ENCODE measurements at places on chromosomes 4 and X.

DNA sequence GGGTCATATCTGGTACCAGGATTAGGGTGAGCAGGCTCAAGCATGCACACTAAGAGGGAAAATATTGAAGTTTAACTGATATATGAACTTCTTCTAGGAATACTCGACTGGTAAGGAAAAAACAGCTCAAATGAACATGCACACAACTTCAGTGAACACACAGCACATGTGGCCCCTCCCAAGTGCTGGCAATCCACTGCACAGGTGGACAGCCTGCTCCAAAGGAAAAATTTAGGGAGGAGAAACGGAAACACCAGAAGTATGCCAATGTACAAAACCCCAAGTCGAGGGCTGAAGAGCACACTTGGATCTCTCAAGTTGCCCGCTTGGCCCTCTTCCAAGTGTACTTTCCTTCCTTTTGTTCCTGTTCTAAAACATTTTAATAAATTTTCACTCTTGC, 205.0 kb upstream of the FAM47C start:
- DNase-seq, result no peak

DNA sequence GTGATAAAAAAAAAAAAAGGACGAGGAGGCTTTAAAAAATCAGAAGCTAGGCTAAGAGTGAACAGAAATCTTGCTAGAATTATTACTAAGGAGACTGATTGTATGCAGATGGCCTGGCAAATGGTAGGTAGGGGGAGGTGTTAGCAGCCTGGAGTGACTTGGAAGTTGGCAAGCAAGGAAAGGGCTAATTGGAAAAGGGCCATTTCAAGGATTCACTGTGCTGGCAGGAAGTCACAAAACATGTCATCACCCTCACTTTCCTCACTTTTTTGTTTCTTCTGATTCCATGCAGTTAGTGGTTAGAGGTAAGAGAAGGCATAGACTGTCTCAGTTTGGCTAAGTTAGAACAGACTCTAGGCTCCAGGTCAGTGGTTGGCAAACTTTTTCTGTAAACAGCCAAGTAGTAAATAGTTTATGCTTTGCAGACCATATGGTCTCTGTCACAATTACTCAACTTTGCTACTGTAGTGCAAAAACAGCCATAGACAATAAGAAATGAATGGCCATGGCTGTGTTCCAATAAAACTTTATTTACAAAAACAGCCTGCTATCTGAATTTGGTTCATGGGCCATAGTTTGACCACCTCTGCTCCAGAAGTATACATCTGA, 646.5 kb upstream of the ACTRT1 start:
- no peak for DNase-seq

- DNase-seq, result no peak
Observed at GRCh38 chr4:38957893-38958292, 74.3 kb downstream of the TMEM156 start.

GRCh38 chr4:139641218-139641617, 24.4 kb upstream of the MGST2 start:
- no peak for DNase-seq

DNA sequence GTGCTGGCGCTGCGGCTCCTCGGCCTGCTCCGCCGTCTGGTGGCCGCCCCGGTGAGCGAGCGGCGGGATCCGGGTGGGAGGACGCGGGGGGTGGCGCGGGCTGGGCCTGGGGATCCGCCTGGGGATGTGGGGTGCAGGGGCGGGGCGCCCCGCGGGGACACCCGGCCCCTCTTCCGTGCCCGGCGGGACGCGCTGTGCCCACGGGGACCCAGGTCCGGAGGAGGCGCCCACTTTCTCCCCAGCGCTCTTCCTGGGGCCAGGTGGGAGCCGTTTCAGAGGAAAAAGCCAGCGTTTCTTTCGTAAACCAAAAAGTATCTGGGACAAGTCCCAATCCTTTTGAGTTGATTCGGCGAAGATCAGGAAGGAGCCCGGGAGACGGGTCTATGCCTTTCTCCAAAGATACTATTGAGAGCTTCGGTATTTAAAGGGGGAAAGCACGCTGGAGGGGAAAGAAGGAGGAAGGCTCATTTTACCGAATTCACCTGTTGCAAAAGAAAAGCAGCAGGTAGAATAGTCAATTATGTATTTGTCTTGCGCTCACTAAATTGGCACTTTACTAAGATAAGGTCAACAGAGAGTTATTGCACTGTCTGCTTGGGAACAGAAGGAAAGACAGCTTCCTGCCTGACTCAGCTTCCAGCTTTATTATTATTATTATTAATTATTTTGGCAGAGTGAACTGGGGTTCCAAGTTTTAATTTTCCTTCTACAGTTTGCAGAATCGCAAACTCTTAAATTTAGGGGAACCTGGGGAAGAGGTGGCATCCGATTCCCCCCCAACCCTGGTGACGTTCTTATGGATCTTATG, 81.5 kb upstream of the CD99 start:
- DNase-seq, result no peak

DNA sequence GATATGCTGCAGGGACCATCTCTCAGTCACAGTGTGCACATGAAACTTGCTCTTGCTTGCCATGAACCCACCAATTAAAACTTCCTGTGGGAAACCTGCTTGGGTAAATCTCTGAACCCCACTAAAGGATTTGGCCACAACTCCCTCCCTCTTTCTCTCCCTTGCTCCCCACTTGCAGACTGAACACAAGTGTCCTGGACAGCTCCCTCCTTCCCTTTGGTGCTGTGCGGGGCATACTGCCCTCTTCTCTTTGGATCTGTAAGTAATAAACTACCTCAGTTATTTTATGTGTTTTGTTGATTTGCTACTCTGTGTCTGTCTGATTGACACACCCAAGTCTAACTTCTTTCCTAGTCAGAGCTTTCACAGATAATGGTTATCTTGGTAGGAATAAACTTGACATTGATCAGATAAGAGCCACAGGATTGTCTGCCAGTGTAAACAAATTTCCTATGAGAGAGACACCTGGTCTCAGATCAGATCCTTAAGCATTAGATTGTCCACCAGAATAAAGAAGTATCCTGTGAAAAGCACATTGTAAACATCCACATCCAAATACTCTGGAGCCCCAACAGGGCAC, 41.8 kb downstream of the SULT1E1 start:
- DNase-seq, result no peak

- no peak for DNase-seq
Observed at GRCh38 chrX:981791-982626, 230.4 kb downstream of the CRLF2 start.

- no peak for DNase-seq
Observed at GRCh38 chr4:159195361-159195769, 92.5 kb downstream of the RAPGEF2 start.

GRCh38 chr4:6826781-6827508, 44.4 kb downstream of the KIAA0232 start:
- DNase-seq, result no peak

DNA sequence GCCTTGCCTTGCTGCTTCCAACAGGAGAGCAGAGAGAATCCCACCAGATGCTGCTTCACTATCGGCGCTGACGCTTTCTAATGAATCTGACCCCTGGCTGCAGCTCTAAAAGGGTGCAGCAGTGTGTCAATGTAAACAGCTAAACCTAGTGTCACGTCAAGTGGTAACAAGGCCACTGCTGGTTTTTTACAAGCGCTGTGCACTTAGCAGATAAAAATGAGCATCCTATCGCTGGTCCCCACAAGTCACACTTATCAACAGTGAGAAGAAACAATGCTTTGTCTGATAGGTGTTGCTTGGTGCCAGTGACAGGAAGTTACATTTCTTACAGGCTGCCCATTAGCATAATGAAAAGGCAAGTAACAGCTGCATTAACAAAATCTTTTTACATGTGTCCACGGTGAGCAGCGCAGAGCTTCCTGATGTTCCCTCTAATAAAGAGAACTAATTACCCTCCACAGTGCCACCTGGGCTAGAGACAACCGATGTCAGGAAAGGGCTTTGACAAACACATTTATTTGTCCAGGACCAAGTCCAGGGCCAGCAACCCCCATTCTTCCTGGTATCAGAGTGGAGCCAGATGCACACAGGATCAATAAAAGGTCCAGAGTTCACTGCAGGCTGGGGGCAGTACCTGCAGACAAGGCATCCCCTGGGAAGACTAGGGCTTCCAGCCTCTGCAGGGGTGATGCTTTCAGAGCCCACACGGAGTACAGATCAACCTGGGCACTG, 176.0 kb downstream of the MGST2 start:
- DNase-seq, result no peak

DNA sequence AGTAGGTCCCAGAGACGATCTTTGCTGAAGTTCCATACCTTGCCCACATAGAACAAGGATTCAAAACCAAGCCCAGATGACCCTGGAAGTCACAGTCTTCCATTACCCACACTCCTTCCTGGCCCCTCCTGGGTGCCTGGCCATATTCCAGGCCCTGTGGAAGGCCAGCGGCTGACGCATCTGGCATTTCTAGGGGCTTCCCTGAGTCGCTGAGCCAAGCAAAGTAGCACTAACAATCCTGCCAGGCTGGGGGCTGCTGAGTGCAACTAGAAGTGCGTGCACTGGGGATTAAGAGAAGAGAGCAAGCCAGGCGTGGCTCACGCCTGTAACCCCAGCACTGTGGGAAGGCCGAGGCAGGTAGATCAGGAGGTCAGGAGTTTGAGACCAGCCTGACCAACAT, 175.2 kb upstream of the CPEB2 start:
- no peak for DNase-seq

DNA sequence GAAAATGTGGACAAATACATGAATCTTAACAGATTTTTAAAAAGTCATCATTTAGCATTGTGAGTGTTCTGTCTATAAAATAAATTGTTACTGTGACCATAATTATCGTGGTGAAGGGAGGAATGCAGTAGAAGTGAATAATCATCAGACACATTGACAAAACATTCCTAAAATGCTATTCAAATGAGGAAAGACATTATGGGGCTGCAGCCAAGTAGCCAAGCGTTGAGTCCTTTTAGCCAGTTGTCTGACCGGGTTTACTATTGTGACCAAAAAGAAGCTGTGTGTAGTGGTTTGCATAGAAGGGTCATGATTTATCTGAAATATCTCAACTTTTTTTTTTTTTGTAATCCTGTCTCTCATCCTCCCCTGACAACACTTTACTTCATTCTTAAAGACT, 19.5 kb downstream of the WWC2 start:
- DNase-seq, result no peak

GRCh38 chrX:154695911-154696675, 42.7 kb upstream of the CTAG2 start:
- no peak for DNase-seq

DNA sequence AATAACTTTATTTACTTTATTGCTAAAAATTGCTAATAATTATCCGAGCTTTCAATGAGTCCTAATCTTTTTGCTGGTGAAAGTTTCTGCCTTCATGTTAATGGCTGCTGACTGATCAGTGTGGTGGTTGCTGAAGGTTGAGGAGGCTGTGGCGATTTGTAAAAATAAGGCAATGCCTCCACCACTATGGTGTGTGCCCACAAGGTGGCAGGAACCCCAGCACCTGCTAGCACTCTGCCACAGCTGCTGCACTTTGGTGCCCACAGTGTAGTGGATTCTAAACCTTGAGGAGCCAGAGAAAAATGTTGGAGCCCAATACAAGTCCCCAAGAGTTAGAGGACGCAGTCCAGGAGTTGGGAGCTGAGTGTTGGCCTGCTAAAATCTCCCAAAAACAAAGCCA, 1237.1 kb downstream of the PCDH19 start:
- no peak for DNase-seq

DNA sequence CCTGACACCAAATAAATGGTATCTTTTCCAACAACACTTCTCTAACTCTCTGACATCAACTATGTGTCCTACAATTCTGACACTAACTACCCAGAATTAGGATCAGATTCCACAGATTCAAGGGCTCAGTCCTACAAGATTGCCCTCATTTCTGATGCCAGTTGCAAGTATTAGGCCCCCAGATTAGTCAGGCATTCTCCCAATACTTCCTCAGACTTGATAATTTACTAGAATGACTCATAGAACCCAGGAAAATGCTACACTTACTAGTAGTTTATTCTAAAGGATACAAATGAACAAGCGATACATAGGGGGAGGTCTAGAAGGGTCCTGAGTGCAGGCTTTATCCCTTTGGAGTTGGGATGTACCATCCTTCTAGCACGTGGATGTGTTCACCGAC, 8.5 kb downstream of the TIGD2 start:
- DNase-seq, result no peak

GRCh38 chr4:23717528-23718248, 172.2 kb downstream of the PPARGC1A start:
- no peak for DNase-seq

GRCh38 chr4:38091636-38092035, 131.4 kb downstream of the PTTG2 start:
- DNase-seq, result no peak

DNA sequence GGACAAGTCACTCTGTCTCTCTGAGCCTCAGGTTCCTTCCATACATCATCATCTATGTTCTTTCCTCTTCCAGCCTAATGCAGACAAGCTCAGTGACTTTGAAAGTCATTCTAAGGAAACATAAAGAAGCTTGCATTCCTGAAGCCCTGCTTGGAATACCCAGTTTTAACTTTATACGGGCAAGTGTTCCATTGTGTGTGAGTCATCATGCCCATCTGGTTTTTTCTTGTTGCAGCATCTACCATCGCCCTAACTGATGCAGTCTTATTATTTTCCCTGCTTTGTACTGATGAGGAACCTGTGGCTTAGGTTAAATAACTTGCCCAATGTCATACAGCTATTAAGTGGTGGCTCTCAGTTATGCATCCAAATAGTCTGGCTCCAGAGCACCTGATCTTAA, 177.9 kb upstream of the RAI2 start:
- DNase-seq, result no peak

DNA sequence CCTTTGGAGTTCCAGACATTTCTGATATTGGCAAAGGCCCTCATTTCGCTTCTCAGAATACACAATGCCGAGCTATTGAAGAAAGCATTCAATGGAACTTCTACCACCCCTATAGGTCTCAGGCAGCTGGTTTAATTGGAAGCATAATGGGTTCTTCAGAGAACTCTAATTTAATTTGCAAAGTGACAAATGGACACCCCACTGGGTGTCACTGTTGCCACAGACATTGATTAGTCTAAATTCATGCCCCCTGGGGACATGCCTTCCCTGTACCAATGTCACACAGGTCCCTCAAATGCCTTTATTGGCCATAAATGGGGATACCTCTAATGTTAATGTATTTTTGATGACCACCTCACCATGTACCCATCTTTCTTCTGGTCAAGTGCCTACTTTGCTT, 22.9 kb upstream of the TMEM255A start:
- DNase-seq, result no peak

DNA sequence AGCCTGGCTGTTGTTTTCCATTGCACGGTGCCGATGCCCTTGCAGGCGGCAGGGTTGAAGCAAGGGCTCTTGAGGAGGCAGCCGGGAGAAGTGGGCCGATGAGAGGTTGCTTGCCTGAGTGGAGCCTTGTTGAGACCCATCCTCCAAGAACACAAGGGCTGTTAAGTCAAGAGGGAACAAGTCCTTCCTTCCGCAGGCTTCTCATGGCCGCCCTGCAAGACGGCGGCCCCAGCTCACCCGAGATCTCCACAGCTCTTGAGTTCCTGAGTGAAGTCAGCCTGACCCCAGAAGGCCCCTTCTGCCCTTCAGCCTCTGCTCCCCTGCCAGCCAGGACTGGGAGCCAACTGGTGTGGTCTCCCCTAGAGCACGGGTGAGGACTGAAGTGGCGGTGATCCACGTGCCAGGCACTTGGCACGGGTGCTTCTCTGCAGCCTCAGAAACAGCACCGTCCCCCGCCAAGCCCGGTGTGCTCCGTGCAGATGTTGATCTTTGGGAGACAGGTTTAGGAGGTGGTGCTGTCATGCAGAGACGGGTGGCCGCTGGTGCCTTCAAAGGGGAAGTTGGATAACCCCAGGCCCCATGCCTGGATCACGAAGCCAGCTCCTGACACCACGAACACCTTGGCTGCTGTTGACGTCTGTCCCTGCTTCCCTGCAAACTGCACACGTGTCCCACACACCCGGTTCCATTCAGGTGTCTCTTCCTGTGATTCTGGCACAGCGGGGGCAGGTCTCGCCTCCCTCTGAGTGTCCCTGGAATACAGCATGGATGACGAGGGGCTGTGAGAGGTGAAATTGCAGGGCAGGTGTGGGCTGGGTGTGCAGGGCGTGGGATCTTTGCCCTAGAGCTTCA, 164.4 kb upstream of the PSAPL1 start:
- no peak for DNase-seq

Data from left kidney (tissue), 8 donors.